ENCODE measurements at places on chromosomes 6 and 20.

DNA sequence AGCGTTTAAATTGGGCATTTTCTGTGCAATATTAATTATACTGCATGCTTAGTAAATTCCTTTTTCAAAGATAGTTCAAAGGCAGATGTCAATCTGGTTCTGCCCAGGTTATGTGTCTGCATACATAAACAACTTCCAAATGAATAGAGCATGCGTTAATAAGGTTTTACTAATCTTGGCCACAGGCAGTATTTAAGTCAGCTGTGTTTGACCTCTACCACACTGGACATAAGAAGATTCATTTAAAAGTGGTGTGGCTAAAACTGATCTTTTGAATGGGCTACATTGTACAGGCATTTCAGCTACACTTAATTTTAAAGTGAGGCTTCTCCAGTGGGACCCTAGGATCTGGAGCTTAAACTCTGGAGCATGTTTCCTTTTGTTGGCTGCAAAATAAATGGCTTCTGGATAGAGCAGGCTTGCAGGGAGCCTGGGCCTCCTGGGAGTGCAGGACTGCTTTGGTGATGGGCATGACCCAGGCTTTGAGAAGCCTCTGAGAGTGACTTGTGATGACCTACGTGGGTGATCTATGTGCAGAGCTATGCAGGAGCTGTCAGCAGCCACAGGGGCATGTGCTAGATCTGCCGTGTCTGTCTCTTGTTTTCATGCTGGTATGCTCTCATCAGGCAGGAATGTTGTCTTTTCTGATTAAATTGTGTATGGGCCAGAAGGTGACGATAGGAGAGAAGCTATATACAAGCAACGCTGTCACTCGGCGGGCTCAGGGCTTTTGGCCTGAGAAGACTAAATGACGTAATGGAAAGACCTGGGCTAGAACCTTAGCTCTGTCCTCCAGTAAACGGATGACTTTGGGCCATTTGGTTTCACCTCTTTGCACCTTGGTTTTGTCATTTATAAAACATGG is 331.2 kb downstream of the QKI start:
- no peak for DNase-seq

DNA sequence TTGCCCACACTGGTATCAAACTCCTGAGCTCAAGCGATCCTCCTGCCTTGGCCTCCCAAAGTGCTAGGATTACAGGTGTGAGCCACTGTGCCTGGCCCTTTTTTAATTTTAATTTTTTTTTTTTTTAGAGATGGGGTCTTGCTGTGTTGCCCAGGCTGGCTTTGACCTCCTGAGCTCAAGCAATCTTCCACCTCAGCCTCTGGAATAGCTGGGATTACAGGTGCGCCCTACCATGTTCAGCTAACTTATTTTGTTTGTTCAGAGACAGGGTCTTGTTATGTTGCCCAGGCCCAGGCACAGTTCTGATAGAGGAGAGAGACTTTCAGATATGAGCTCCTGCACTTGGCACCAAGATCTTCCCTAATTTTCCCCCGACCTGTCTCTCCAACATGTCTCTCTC is 8.1 kb downstream of the PSORS1C2 start:
- no peak for DNase-seq

DNA sequence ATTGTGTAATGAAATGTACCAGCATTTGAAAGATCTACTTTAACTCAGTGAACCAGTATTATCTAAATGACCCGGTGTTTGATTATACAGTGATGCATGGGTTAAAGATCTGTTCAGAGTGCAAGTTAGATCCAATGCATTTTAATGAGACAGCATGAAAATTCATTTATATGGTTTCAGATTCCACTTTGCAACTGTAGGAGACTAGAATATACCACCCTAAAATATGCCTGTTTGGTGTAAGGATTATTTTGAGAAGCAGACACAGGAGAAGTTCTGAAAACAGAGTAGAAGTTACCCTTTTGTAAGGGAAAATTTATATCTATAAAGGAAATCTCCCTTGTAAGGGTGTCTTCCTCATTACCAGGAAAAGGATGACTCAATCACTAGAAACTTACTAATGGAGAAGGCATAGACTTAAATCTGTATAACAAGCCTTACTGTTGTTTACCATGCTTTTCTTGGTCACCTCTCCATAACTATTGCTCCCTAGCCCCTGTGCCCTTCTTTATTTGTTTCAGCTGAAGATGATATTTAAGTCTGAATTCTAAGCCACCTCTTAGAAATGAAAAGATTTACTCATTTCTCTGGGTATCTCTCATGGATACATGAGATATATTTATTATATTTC is 105.4 kb downstream of the NCOA3 start:
- DNase-seq, result no peak

DNA sequence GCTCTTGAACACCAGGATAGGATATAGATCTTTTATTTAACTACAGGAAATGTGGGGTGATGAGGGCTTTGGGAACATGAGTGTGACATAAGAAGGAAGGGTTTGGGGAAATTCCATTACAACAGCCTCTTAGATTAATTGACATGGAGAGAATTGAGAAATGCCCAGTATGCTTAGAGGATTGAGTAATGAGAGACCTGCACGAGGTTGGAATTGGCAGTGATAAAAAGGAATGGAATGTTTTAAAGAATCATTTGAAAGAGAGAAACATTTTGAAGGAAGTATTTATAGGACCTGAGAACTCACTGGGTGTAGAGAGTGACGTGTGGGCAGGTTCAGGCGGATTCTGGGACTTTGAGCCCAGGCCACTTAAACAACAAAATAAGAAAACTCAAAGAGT is 227.0 kb downstream of the BMP2 start:
- no peak for DNase-seq

GRCh38 chr6:111911428-111911827 is 38.2 kb upstream of the FYN start:
- no peak for DNase-seq

DNA sequence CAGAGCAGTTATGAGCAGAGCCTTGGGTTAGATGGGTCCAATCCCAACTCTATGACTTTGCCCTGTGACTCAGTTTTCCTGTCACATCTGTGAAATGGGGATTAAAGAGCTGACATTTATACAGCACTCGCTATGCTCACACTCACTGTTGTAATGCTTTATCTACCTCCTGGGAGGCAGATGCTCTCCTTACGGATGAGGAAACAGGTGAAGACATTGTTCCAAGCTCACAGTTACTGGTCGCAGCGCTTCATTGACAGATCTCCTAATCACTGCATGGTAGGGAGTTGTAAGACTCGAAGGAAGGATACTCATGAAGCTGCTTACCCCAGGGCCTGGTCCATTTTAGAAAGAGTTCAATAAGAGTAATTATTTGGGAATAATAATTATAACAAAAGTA is 2.9 kb upstream of the MYLK2 start:
- DNase-seq, result no peak

DNA sequence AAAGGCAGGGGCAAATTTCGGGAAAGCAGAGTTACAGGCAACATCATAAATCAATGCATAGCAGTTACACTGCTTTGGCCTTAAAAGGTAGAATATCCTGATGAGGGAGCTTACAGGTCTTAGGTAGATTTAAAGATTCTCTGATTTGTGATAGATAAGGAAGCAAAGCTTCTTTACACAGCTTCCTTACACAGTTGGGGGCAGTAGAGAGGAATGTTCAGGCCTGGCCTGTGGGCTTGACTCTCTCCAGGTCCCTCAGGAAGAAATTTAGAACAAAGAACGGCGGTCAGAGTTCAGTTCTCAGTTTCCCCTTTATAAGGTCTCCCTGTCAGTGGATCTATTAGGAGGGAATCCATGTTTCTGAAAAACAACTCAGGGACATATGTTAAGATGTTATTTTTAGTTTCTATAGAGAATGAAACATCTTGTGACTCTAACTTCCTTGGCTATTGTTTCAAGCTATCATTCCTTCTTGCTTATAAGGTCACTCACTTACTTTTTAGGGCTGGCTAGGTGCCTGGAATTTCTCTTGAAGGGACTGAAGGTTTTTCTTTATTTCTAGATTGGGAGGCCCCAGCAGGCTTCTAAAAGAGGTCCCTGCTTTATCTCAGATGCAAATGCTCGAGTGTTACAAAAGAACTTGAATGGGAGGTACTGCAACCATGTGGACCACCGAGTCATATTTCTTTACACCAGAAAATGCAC is 11.8 kb downstream of the HLA-B start:
- no peak for DNase-seq

GRCh38 chr20:61802721-61803311 is 262.9 kb downstream of the TAF4 start:
- DNase-seq, result no peak

DNA sequence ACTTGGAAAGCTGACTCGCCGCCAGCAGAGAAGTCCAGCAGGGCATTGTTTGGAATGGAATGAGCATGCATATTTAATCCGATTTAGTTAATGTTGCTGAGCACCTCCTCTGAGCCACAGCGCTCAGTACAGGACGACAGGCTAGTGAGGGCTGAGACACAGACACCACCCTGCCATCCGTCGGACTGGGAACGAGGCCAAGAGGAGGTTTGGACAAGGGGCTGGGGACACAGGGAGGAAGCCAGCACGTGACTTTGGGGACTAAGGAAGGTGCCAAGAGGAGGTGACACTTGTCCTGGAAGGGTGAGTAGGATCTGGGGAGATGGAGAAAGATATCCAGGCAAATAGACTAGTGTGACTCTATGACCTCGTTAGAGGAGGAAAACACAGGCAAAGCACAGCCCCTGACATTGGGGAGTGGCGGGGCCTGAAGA is 152.5 kb upstream of the ECI2 start:
- DNase-seq, result no peak

- no peak for DNase-seq
Observed at GRCh38 chr6:10862361-10862760, 19.5 kb downstream of the GCM2 start.

DNA sequence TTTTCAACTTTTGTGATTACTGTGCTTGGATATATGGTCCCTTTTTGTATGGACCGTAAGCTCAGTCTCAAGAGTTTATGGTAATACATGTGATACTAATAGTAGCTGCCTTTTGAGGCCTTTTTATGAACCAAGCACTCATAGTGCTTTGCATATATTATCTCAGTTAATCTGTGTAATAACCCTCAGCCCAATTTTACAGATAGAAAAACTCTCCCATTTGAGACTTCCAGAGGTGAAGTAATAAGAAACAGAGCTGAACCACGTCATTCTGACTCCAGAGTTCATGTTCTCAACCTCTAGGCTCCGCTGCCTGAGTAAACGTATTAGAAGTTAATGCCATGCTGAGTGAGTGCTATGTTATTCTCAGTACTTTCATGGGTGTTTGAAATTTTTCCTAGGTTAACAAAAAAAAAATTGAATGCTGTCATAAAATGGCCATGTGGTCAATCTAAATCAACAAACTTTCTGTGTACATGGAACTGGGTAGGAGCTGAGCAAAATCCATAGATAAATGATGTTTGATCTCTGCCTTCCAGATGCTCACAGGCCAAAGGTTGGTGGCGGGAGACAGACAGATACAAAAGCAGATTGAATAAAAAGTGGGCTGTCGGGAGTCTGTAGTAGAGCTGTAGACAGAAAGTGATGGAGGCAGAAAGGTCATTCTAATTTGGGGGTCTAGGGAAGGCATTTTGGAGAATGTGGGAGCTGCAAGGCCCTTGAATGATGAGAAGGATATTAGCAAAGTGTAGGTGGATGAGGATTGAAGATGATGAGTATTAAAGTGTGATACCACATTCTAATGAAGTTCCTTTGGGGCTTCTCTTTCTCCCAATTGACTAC is 22.6 kb upstream of the ELOVL2 start:
- DNase-seq, result no peak

DNA sequence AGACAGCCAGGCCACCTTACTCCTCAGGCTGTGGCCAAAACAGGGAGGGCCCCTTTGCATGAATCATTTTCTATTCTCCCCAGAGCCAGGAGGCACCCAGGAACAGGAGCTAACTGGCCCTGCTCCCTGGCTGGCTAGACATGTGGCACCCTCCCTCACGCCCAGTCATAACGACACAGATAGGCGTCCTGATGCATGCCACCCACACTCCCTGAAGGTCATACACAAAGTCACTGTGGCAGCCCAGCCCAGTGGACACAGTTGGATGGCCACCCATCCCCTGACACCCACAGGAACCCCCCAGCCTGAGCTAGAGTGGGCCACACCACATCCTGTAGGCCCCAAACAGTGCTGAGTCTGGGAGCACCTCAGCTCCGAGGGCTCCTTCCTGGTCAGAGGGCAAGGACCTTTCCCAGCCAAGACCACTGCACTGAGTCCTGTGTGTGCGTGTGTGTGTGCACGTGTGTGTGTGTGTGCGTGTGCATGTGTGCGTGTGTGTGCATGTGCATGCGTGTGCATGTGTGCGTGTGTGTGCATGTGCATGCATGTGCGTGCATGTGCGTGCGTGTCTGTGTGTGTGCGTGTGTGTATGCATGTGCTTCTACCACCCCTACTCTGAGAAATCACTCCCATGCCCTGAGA is 21.6 kb downstream of the TFEB start:
- DNase-seq, result no peak

DNA sequence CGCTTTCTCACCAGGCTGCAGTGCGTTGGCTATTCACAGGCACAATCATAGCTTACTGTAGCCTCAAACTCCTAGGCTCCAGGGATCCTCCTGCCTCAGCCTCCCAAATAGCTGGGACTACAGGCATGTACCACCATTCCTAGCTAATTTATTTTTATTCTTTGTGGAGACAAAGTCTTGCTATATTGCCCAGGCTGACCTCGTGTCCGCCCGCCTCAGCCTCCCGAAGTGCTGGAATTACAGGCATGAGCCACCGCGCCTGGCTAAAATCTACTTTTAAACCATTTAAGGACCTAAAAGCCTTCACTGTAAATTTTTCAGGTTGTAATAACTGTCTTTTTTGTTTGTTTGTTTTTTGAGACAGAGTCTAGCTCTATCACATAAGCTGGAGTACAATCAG is 15.2 kb downstream of the SAMHD1 start:
- no peak for DNase-seq

DNA sequence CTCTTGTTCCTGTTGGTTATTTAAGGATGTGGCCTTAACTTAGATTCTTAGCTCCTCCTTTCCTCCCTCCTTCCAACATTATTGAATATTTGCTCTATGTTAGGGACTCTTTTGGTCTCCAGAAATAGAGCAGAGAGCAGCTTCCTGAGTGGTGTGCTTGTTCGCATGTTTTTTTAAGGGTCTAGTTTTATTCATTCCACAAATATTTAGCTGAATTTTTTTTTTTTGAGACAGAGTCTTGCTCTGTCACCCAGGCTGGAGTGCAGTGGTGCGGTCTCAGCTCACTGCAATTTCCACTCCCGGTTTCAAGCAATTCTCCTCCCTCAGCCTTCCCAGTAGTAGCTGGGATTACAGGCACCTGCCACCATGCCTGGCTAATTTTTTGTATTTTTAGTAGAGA is 169.2 kb downstream of the ZFAND3 start:
- no peak for DNase-seq

DNA sequence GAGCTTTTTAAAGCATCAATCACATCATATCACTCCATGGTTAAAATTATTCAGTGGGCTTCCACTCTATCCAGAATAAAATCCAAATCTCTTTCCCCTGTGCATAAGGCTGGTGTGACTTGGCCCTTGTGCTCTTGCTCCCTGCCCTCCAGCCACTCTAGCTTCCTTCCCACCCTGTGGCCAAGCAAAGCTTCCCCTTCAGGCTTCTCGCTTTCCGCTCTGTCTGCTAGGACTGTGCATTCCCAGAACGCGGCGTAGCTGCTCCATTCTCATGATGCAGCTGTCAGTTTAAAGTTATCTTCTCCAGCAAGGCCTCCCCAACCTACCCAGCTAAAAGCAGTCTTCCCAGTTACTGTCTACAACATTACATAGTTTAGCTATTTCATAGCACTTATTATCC is 19.4 kb upstream of the KCNK16 start:
- no peak for DNase-seq

Measured in stimulated activated CD4-positive, alpha-beta T cell treated with anti-CD3 and anti-CD28 coated beads, Interleukin-4, amount 100 ng/mL, for 1 hour (primary cell).